ENCODE measurements at places on chromosomes 12 and 14.

- no peak overlapping the region for H3K4me3 ChIP-seq
- H3K27me3 ChIP-seq = no peaks in the 10 kb centered on the region
- H3K4me1 ChIP-seq = no peaks in the 10 kb centered on the region
- DNase-seq = no peak
- no peaks in the 10 kb centered on the region for H3K36me3 ChIP-seq
Measured at GRCh38 chr14:33709283-33709682, 241.6 kb downstream of the EGLN3 start.

DNA sequence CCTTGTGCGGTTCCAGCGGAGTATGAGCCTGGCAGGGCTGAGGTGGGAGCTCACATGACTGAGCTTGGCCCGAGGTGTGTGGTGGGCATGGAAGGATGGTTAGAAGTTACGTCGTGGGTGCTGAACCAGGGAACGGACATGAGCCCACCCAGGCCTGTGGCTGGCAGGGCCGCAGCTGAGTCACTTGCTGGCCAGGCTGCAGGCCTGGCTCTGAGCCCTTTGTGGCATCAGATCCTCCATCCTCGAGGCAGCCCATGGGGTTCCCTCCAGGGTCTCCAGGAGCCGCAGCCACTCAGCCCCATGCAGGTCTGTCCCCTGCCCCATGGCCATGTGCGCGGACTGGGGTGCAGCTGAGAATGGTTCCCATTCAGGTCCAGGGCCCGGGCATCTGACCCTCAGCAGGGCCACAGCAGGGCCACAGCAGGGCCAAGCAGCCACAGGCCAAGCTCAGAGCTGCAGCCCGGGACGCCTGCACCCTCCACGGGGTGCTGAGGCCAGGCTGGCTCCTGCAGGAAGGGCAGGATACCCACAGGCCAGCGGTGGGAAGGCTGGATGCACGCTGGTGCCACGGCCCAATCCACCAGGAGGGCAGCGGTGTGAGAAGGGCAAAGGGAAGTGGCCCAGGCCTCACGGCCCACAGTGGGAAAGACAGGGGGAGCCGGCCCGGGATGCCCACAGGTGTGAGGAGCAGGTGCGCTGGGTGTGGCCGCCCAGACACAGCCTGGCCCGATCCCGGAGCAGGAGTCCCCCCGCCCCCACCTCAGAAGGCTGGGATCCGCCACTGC is 26.3 kb upstream of the ULK1 start:
- no peaks in the 10 kb centered on the region for H3K27me3 ChIP-seq
- H3K27ac ChIP-seq = no peak overlapping the region
- no peaks in the 10 kb centered on the region for H3K36me3 ChIP-seq
- DNase-seq = no peak
- H3K4me3 ChIP-seq = no peak overlapping the region

- H3K36me3 ChIP-seq = no peaks in the 10 kb centered on the region
- no peak for DNase-seq
- no peaks in the 10 kb centered on the region for H3K4me1 ChIP-seq
Measured at GRCh38 chr14:35213869-35214387, 78.3 kb upstream of the PSMA6 start.

GRCh38 chr14:21467616-21468015 is 9.1 kb downstream of the RAB2B start:
- H3K27me3 ChIP-seq = no peaks in the 10 kb centered on the region
- H3K27ac ChIP-seq = no peak overlapping the region
- no peaks in the 10 kb centered on the region for H3K36me3 ChIP-seq
- H3K4me3 ChIP-seq = no peak overlapping the region

- H3K4me3 ChIP-seq = no peak overlapping the region
- no peaks in the 10 kb centered on the region for H3K27me3 ChIP-seq
- peaks cover 3% of the 10 kb centered on the region for H3K4me1 ChIP-seq
- H3K27ac ChIP-seq = peak overlapping the region; percentile 71
Measured at GRCh38 chr12:112122823-112123690, 2.3 kb upstream of the TRAFD1 start.

DNA sequence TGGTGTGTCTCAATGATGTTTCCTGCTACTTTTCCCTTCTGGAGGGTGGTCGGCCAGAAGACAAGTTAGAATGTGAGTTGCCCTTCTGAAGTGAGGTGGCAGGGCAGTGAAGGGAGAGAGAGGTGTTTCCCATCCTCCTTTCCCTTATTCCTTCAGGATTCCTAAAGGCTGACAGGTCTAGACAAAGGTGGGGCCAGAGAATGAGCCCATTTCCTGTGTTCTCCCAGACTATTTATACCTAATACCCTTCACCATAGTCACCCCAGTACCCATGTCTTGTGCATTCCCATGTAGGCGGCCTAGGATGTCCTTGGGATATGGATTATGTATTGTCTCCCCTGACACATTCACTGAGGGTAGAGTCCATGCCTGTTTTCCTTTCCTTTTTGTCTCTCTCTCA is 7.0 kb downstream of the DGKA start:
- no peak for DNase-seq
- H3K36me3 ChIP-seq = no peaks in the 10 kb centered on the region
- no peak overlapping the region for H3K4me3 ChIP-seq

- H3K36me3 ChIP-seq = no peaks in the 10 kb centered on the region
- no peaks in the 10 kb centered on the region for H3K27me3 ChIP-seq
- no peak for DNase-seq
- H3K27ac ChIP-seq = no peak overlapping the region
Measured at GRCh38 chr12:41419131-41419893, 231.2 kb downstream of the PDZRN4 start.

- H3K27ac ChIP-seq = no peak overlapping the region
- no peaks in the 10 kb centered on the region for H3K27me3 ChIP-seq
- H3K4me3 ChIP-seq = no peak overlapping the region
- no peak for DNase-seq
Measured at GRCh38 chr12:50047693-50048250, 9.6 kb upstream of the ASIC1 start.

DNA sequence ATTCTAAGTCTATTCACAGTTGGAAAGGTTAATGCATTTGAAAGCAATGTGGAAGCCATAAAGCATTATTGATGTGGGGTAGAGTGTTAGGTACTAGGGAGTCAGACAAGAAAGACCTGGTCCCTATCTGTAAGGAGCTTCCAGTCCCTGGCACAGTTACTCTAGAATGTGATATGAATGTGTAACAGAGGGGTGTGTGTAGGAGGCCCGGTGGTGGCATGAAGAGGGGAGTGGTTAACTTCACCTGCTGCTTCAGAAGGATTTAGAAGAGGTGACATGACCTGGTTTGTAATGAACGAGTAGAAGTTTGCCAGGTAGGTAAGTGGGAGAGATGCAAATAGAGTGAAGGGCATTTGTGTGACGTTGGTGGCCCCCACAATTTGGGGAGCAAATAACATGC is 15.1 kb upstream of the GALNT6 start:
- no peak overlapping the region for H3K4me3 ChIP-seq
- H3K36me3 ChIP-seq = no peaks in the 10 kb centered on the region
- H3K27ac ChIP-seq = no peak overlapping the region
- H3K27me3 ChIP-seq = no peaks in the 10 kb centered on the region

DNA sequence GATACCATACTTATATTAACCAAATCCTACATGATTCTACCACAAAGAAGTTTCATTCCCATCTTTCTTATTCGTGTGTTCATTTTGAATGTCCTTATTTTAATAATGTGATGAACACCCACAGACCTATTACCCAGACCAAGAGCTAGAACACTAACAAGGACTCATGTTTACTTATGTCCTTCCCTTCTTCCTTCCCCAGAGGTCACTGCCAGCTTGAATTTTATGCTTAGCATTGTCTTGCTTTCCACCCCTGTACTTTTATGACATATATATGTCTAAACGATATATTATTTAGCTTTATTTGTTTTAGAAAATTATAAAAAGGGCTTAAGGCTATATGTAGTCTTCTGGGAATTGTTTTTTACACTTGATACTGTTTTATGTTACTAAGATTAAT is 238.6 kb downstream of the LRIG3 start:
- H3K4me3 ChIP-seq = no peak overlapping the region
- no peaks in the 10 kb centered on the region for H3K27me3 ChIP-seq
- no peak overlapping the region for H3K27ac ChIP-seq
- no peaks in the 10 kb centered on the region for H3K36me3 ChIP-seq

GRCh38 chr14:21092273-21093011 is 6.0 kb downstream of the ZNF219 start:
- H3K36me3 ChIP-seq = peaks cover 5% of the 10 kb centered on the region
- no peaks in the 10 kb centered on the region for H3K4me1 ChIP-seq
- H3K27ac ChIP-seq = peak overlapping the region; percentile 52
- DNase-seq = peak; percentile 71

GRCh38 chr12:8081251-8081920 is 688 bp upstream of the NECAP1 start:
- peaks cover 4% of the 10 kb centered on the region for H3K4me1 ChIP-seq
- no peaks in the 10 kb centered on the region for H3K27me3 ChIP-seq
- peak overlapping the region; percentile 86 for H3K27ac ChIP-seq
- DNase-seq = no peak

- H3K36me3 ChIP-seq = no peaks in the 10 kb centered on the region
- no peak overlapping the region for H3K27ac ChIP-seq
- no peaks in the 10 kb centered on the region for H3K27me3 ChIP-seq
Measured at GRCh38 chr12:69007101-69007854, 74.3 kb upstream of the CPM start.

- DNase-seq = no peak
- no peaks in the 10 kb centered on the region for H3K36me3 ChIP-seq
- peaks cover 5% of the 10 kb centered on the region for H3K4me1 ChIP-seq
- peaks cover 14% of the 10 kb centered on the region for H3K27me3 ChIP-seq
- no peak overlapping the region for H3K27ac ChIP-seq
- H3K4me3 ChIP-seq = no peak overlapping the region
Measured at GRCh38 chr12:48973941-48974673, 2.6 kb upstream of the WNT10B start.

GRCh38 chr12:71455028-71455737 is 15.6 kb downstream of the LGR5 start:
- H3K4me1 ChIP-seq = no peaks in the 10 kb centered on the region
- H3K27ac ChIP-seq = no peak overlapping the region
- H3K4me3 ChIP-seq = no peak overlapping the region
